ENCODE measurements at places on chromosomes 5 and 9.

GRCh38 chr5:59209758-59210359 is 627.0 kb downstream of the RAB3C start:
- DNase-seq: no peak

GRCh38 chr9:93884808-93885207 is 70.3 kb downstream of the BARX1 start:
- DNase-seq: no peak

DNA sequence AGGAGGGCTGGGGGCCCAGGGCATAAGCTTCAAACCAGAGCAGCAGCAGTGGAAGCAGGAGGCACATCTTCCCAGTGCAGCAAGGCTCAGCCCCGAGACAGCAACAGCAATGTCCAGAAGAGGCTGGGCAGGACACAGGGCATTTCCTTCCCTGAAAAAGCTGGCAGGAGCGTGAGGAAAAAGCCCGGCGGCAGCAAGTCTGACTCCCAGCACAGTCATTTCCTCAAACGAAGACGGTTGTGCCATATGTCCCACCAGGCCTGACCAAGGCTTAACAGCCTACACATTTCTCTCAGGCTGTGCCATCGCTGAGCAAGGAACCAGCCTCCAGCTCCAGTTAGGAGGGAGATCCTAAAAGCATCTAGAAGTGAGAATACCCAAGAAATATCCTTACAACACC is 74.5 kb downstream of the APTX start:
- no peak for DNase-seq

- DNase-seq: no peak
Measured at GRCh38 chr5:36040651-36041536, 25.8 kb downstream of the UGT3A2 start.

- no peak for DNase-seq
Measured at GRCh38 chr9:95907794-95908193, 32.3 kb downstream of the ERCC6L2 start.

DNA sequence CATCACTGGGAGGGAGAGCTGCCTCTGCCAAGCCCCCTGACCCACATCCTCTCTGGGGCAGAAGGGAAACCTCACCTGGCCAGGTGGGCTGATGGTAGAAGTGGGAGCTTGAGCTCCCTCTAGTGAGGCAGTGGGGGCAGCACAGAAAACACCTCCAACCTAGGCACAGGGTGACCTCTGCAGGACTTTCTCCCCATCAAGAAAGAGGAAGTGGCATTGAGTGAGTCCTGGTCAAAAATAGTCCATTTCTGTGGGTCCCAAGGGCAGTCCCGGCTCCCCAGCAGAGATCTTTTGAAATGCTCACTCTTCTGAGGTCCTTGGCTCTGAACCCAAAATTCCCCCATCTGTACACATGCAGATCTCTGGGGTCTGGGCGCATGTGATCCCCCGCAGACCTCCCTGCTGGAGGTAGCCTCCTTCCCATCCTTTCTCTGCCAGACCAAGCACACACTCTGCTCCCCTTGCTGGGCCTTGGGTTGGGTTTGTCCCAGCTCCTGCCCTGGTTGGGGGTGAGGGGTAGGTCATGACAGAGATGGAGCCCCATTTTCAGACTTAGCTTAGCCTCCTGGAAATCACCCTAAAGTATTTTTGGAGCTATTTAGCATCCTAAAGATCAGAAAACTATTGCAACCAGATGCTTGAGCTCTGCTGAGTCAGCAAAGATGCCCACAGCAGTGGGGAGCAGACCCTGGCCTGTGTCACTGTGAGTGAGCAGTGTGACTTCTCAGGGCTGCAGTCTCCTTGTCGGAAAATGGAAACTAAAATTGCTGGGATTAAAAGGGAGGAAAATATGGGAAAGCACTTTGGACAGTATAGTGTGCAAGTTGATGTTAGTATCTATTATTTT is 41.6 kb upstream of the LCP2 start:
- DNase-seq: no peak

GRCh38 chr9:7146582-7146981 is 388.8 kb downstream of the KDM4C start:
- no peak for DNase-seq

DNA sequence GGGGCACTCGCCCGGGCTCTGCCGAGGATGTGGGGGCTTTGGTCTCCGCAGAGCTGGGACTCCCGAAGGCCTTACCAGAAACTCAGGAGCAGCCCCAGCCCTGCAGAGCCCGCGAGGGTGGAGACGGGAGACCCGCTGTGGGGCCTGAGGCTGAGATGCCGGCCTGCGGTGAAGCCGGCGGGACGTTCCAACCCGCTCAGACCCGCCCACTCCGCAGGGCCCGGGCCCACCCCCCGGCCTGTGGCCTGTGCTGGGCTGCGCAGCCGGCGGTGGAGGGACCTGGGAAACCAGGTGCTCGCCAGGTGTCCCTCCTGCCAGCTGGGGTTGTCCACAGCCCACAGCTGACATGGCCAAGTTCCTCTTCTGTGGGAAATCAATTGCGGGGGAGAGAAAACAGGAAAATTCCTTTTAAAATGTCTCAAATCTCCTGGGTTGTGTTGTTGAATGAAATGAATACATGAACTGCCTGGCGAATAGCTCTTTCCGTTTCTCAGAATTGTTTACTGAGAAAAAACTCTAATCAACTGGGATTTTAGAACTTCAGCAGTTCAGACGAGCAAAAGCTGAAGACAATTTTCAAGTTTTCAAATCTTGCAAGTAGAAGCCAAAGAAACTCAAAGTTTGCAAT is 49.0 kb upstream of the IRX4 start:
- DNase-seq: peak; percentile 64

GRCh38 chr9:33159777-33160127 is 7.4 kb downstream of the B4GALT1 start:
- peak; percentile 74 for DNase-seq

GRCh38 chr9:104944871-104945270 is 16.9 kb upstream of the ABCA1 start:
- no peak for DNase-seq

DNA sequence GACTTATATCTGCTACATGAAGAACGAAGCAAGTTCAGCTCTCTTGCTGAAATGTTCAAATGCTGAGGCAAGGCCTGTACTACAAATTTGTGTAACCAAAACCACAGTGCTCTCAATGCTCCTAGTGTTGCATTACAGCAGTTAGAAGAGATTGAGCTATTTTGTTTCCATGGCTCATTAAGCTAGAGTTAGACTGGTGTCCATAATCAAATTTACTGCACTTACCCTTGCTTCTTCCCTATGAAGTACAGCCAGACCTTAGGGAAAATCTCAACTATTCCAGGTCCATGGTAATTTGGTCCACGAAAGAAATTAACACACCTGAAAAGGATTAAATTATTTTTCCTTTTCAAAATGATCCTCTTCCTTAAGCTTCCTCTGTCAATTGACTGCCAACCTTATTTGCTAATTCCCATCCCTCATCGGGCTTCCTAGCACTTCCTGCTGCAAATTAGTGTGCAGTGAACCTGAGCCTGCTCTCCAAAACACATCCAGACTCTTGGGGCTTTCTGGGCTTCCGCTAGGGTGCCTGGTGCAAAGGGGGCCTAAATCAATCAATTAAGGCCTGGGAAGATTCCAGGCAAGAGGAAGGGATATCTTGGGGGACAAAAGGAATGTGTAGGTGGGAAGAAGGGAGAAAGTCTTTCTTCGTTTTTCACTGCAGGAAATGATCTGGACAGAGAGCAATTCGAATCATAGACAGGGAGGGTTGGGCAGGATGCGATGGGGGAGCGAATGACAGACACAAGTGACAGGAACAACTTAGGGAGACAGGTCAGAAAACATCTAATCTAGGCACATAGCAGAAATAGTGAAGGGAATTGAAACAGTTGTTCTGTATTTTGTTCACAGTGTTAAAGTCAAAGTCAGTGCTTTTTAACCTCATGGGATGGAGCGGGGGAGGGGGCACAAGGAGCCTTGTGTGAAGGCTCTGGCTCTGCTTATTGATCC is 542.4 kb downstream of the RAB3C start:
- no peak for DNase-seq

GRCh38 chr5:76544268-76544926 is 78.8 kb downstream of the F2RL2 start:
- DNase-seq: no peak

GRCh38 chr9:79813258-79813638 is 241.5 kb downstream of the TLE4 start:
- no peak for DNase-seq

DNA sequence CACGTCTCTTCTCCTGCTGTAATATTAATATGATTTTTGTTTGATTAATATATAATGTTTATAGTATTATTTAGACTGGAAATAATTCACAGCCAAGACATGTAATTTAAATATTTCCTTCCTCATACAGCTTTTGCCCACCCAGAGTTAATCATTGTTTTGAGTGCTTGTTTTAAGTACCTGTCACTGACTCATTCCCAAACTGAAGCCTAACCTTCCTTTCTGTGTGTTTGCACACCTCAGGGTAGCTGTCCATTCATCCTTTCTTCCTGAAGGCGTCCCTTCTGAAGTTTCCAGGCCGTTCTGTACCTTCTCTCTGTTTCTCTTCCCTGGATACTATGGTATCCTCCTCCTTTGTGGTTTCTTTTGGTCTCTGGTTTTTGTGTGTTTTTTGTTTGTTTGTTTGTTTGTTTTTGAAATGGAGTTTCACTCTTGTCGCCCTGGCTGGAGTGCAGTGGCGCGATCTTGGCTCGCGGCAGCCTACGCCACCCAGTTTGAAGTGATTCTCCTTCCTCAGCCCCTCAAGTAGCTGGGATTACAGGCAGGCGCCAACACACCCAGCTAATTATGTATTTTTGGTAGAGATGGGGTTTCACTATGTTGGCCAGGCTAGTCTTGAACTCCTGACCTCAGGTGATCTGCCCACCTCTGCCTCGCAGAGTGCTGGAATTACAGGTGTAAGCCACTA is 312.4 kb downstream of the DOCK8 start:
- DNase-seq: no peak

- no peak for DNase-seq
Measured at GRCh38 chr9:16505199-16505598, 365.3 kb downstream of the BNC2 start.

Measured in upper lobe of right lung (tissue), 1 donor.